ENCODE measurements at places on chromosomes 2 and 18.

DNA sequence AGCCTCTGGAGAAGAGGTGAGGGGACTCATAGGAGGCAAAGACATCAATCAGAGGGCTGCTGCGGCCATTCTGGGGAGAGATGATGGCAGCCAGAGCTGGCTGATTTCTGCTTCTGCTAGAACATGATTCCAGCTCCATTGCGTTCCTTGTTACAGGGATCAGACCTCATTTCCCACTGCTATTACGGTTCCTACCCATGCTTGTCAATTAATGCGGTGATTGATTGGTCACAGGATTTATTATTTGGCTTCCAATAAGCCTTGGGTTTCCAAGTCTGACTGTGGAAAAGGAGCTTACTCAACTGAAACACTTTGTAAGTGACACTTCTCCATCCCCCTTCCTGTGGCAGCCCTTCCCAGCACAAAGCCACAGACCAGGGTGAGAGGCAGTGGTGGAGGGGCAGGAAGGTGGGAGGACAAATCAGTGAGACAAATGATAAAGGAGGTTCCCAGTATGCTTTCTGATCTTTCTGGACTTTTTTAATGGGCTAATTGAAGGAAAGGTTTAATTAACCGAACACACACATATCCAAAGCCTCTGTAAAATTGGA is 26.8 kb upstream of the CTLA4 start:
- DNase-seq: no peak

DNA sequence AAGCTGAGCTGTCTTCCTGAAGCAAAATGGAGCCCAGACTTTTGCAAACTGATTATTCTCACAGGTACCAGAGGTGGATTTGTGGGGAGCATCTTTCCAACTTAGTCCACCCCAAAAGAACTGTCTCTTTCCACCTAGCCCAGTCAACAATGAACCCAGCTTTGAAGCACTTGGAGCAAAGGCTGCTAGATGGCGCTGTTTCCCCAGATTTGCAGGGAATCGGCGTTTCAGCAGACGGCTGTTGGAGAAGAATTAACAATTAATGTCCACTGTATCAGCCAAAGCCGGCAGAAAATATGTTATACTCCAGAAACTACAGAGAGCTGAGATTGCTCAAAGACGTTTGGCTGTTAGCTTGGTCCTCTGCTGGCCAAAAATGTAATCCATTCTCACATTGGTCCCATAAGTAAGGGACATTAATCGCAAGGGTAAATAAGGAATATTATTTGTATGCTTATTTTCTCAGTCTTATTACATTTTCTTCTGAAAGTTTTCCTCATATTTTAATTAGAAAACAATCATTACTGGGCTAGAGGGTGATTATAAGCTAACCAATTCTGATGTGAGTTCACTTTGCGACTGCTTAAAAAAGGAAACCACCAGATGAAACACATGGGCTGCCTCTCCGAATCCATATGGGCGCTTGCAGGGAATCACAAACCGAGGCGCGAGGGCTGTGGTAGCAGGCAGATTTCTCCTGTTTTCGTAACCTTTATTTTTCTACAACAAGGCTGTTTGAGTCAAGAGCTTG is 423.8 kb upstream of the MEX3C start:
- peak; percentile 55 for DNase-seq

- DNase-seq: no peak
These were observed 20.4 kb upstream of the CCL20 start for GRCh38 chr2:227793148-227793712.

GRCh38 chr2:105990624-105991023 is 203.5 kb downstream of the UXS1 start:
- no peak for DNase-seq

DNA sequence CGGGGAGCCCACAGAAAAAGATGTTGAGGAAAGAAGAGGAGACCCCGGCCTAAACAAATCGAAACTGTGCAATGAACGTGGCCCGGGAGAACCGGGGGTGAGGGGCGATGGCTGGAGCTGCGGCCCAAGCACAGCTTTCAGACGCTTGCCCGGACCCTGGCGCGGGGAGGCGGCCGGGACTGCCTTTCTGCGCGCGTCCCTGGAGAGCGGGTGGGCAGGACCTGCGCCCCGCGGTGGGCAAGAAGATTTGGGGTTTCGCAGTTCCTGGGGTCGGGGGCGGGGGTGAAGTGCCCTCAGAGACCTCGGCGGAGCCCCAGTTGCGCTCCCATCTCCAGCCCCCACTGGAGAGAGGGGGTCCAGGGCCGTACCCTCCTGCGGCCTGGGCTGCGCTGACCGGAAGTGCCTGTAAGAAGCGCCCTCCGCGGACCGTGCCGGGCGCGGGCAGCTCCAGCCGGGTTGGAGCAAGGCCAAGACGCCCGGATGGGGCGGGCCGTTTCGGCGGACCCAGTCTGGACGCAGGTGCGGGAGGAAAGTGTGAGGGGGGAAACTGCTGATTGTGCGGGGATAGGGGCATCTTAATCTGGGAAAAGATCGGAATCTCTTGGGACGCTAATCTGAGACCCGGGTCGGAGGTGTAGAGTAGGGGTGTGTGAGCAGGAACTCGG is 11.6 kb downstream of the EN1 start:
- peak; percentile 27 for DNase-seq

GRCh38 chr2:27255187-27255586 is 7.7 kb downstream of the SLC30A3 start:
- no peak for DNase-seq

- DNase-seq: no peak
These were observed 9.2 kb downstream of the ATG16L1 start for GRCh38 chr2:233260661-233261060.

DNA sequence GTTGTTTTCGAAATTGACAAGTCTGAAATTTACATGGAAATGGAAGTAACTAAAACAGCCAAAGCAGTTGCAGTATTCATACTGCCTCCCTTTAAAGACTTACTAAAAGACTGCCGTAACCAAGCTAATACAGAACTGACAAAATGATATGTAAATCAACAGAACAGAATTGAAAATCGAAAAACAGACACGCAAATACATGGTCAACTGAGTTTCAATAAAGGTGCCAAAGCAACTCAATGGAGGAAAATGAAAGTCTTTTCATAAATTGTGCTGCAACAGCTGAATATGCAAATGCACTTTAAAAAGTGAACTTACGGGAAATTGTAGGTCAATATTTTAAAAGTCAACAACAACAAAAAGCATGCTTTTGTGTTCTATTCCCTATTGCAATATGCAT is 34.2 kb downstream of the TMEM131 start:
- peak; percentile 22 for DNase-seq

DNA sequence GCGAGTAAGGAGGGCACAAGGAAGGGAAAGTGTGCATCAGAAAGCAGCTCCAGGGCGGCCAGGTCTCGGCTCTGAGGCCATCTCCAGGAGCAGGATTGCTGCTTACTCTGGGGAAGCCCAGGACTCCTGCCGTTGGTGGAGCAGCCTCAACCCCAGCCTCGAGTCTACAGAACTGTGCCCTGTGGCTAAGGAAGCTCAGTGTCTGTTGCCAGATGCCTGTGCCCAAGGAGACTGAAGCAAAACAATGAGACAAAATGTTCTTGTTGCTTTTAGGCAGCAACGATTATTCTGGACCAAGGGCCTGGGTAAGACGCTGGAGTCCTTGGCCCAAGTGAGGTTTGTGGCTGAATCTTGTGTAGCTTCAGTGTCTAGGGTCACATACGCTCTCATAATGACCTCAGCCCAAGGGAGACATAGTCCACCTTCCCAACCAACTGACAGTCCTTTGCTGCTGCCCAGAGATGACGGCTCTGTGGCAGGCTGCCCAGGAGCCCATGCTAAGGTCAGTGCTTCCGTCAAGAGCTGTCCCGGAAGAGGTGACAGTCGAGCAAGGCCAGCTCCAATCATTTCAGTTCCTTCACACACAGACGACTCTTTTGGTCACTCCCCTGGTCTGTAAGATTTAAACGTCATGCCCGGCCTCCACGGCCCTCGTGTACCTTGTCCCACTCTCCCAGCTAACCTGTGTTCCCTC is 223.8 kb downstream of the TTC32 start:
- DNase-seq: no peak

Data from GM20000 (cell line).